Bronchial epithelial cell (primary cell): ENCODE measurements at places on chromosomes 1 and 21.

DNA sequence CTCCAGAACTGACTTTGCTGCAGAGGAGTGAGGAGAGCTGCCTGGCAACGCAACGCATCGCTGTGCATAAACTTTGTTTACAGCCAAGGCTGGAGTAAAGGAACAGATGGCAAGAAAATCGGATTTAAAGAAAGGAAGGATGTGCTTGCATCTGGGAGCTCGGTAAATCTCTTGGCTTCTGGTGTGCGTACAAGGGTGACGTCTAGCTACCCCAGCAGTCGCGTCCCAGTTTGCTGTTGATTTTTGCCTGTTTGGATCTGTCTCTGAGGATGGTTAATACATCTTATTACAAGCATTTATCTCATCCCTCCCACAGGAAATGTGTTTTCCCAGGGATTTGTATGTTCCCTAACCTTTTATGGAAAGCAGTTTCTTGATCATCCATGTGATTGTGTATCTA is 73.3 kb upstream of the RALGPS2 start:
- DNase-seq: no peak

- no peak for DNase-seq
These were observed 102.8 kb downstream of the CASZ1 start for GRCh38 chr1:10693497-10694273.

DNA sequence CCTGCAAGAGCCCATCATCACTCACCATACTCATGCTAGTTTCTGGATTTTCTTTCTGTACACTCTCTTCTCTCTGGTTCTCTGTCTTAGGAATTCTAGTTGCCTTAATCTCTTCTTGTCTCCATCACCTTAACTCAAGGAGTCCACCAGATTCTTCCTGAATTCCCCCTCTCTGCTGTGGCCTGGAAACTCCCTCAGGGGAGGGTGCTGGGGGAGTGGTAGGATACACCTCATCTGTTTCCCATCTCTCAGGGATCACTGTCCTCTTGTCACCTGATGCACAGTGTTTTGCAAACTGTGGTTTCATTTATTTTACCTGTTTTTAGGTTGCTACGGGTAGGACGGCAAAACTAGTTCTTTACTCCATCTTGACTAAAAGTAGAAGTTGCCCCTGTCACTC is 6.6 kb upstream of the GNG12 start:
- DNase-seq: no peak

DNA sequence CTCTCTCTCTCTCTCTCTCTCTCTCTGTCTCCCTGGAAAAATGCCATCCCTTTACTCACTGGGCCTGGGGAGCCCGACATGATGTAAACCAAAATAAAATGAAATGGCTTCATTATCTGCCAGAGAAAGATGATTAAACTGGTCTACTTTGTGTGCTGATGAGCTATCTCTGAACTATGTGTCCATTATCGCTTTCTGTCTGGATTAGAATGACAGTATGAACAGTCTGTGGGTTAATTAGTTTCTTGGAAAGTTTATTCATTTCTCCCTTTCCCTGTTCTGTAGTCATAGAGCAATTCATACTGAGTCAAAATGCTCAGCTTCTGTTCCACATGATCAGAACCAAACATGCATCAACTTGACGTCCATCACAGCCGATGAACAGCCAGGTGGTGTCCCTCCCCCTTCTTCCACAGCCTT is 72.4 kb upstream of the KCND3 start:
- DNase-seq: peak; percentile 96

GRCh38 chr21:42964086-42964485 is 10.3 kb upstream of the PKNOX1 start:
- DNase-seq: no peak

DNA sequence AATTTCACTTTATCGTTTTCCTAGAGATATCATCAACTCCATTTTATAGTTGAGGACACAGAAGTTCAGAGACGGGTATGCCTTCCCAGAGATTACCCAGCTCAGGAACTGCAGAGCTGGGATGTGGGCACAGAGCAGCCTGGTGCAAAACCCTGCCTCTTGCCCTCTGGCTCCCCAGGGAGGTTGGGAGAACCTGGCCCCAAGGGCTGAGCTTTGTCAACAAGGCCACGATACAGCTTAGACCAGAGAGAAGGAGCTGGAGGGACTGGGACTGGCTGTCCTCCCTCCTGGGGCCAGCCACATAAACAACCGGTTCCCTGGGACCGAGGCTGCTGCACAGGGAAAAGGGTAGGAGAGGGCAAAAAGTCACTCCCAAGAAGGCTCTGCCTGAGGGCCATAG is 3.8 kb downstream of the RIMS3 start:
- no peak for DNase-seq

DNA sequence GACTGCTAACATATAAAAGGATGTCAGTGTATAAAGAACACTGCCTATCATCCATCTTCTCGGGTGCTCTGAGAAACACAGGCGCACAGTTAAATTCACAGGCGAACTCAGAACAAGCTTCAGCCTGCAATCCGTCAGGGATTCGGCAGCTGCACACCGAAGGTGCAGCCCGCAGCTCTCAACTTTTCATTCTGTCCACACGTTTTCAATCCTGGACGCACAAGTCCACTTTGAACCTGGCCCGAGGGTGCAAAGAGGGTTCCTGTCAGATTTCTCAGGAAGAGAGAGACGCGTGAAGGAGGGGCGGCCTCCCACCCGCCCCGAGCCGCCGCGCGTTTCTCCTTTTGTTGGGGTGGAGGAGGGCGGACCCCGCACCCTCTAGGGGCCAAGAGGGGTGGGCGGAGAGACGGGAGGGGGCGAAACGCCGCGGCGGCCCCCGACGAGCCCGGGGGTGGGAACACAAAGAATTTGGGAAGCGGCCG is 724 bp downstream of the DOCK7 start:
- DNase-seq: peak; percentile 34

DNA sequence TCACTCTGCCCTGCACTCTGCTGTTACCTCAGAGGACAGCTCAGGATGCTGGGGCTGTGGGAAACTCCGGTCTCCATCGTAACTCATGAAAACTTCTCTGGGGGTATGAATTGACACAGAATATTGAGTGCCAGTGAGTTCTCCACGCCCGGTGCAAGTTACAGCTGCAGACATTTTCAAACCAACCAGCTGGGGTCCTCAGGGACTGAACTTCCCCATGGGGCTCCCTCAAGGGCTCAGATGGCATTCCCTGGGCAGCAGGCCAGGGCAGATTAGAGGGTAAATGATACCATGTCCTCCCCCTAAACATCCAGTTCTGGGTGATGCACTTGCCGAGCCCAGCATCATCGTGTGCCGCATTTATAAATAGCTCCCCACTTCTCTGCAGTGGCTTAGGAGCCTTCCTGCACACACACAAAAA is 27.8 kb upstream of the CCSAP start:
- no peak for DNase-seq

GRCh38 chr1:30878016-30878415 is 30.5 kb downstream of the SDC3 start:
- DNase-seq: no peak

- DNase-seq: peak; percentile 94
These were observed 113.1 kb upstream of the IRF2BP2 start for GRCh38 chr1:234722904-234723720.

- peak; percentile 81 for DNase-seq
These were observed 3.2 kb upstream of the CCNL2 start for GRCh38 chr1:1402072-1402900.

DNA sequence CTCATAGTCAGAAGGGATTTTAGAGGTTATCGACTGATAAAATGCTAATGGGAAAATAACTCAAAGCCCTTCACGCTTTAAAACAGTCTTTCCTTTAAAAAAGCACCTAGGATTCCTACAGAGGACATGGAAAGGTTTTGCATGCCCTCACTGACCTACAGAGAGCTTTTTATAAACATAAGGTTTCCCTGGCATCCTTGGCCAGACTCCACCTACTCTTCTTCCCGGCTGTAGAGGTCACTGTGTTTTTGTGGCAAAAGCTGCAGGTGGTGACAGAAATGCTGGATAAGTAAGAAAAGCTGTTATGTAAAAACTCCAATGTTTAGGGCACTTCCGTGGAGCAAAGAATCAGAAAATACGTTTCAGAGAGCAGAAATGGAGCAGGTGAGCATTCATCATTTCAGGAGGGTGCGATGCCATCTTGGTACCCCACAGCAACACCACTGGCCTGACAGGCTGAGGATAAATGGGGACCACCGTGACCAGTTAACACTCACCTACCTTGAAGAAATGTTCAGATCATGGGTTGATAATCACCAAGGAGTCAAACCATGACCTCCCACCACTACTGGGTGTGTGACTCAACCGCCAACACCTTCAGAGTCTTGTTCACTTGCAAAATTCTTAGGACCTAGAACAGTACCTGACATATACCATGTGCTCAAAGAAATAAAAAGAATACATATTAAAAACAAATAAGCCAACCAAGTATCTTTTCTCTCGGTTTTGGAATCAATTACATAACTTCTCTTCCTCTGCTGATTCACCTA is 46.6 kb downstream of the SSBP3 start:
- no peak for DNase-seq

- DNase-seq: no peak
These were observed 1.7 kb downstream of the PKNOX1 start for GRCh38 chr21:42975886-42976608.

DNA sequence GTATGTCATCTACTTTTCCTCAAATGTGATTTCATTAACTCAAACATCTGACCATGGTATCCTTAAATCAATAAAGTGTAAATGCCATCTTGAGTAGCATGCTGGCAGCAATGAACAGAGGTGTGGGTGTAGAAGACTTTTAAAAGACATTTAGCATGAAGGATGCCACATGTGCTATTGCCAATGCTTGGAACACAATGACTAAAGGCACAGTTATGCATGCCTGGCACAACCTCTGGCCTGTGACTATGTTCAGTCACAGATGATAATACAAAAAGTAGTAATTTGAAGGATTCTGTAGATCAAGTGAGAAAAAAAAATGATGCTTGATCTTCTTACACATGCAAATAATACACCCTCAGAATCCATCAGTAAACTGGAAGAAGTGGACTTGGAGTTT is 938.9 kb upstream of the ADGRL4 start:
- DNase-seq: no peak

DNA sequence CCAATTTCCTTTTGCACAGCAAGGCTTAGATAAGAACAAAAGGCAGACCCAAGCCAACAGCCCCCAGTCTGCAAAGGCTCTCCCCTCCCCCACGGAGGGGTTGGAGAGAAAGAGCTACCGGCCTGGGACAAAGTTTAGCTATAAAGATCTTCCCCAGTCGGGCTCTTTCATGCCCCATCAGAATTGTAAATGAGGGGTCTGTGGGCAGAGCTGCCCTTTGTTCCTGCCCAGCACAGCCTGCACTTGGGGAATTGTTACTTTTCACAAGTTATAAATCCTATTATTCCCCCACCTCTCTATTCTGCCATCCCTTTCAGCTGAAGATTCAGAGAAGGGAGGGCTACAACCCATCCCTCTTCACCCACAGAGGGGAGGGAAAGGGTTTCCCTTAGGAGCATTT is 3.5 kb downstream of the MYCL start:
- DNase-seq: no peak

DNA sequence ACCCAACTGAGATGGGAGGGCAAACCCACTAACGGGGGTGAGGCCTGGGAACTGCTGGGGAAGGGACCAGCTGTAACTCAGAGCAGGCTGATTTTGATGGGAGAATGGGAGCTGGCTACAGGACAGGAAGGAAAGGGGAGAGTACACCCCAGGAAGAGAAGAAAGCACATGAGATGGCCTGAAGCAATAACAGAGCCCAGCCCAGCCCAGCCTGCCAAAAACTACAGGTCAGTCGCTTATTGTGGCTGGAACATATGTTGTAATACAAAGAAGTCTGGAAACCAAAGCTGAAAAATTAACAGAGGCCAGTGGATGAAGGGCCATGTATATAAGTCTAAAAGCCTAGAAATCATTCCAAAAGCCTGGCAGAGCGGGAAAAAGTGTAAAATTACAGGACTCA is 1.6 kb downstream of the ITLN2 start:
- no peak for DNase-seq

DNA sequence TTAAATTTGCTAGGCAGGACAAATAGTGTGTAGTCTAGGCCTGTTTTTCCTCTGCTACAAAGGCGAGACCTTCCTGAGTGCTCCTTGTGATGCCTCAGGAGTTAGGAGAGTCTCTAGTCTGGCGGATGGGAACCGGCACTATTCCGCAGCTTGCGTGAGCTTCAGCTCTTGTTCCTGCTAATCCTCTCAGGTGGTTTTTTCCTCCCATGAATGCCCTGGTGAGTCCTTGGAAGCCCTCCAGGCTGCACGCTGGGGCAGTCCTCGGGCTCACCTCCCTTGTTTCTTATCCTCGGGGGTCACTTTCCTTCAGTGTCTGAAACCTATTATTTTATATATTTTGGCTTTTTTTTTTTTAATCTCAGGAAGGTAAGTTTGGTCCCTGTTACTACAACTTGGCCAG is 28.2 kb downstream of the UTS2 start:
- DNase-seq: no peak

- no peak for DNase-seq
These were observed 99.4 kb upstream of the SPATA6 start for GRCh38 chr1:48571303-48571987.

DNA sequence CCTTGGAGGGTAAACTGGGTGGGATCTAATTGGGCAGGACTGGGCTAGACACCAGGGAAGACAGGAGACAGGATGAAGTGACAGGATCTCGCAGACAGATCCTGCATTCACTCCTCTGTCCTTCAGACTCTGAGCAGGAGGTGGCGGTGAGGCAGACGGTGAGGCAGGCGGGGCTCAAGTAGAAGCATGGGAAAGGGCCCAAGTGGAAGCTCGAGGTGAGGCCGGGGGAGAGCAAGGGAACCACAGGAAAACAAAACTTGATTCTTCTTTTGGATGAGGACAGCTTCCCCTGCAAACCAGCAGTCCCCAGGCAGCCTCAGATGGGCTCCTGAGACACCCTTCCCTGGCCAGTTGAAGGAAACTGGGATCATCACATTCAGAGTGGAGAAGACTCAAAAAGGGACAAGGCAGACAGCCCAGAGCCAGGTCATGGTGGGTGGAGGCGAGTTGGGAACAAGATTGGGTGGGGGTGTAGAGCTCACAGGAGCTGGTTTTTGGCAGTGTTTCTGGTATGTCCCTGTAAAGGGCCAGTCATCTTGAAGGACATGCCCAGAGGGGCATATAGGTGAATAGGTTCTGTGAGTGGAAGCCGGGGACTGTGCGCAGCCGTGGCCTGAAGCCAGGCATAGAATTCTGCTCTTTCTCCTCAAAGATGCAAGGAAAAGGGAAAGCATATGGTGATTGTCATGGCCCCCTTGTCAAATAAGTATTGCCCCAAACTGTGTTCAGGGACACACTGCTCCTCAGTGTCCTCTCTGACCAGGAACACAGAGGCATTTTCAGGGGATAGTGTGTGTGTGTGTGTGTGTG is 18.0 kb downstream of the INKA2 start:
- peak; percentile 20 for DNase-seq

DNA sequence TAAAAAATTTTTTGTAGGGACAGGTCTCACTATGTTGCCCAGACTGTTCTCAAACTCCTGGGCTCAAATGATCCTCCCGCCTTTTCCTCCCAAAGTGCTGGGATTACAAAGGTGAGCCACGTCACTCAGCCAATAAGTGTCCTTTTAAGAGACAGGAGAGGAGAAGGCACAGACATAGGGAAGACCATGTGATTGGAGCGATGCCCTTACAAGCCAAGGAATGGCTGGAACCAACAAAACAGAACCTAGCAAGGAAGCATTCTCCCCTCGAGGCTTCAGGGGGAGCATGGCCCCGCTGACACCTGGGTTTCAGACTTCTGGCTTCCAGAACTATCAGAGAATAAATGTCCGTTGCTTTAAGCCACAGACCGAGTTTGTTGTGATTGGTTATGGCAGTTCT is 37.0 kb downstream of the NDUFS5 start:
- DNase-seq: no peak
